ENCODE measurements at places on chromosomes 3 and 15. TPM values are rescaled to one million over a fixed set of nuclear protein-coding genes. Genes with fewer than 3 reads are reported as not detected.

FOXB1 gene
- total RNA-seq, result 1.6 TPM

PTH1R gene
- total RNA-seq, result not detected

EOMES gene
- total RNA-seq, result 18.6 TPM

AGBL1 gene
- not detected for total RNA-seq

ALDH1A2 gene
- not detected for total RNA-seq

VPS8 gene
- total RNA-seq, result 87.1 TPM
